CD8-positive, alpha-beta T cell (primary cell): ENCODE measurements at places on chromosomes 7 and 10.
A peak's percentile ranks its signal among the peaks of the same experiment; 100 is the strongest.

- DNase-seq = no peak
Observed at GRCh38 chr10:132270721-132271457, 36.9 kb downstream of the STK32C start.

DNA sequence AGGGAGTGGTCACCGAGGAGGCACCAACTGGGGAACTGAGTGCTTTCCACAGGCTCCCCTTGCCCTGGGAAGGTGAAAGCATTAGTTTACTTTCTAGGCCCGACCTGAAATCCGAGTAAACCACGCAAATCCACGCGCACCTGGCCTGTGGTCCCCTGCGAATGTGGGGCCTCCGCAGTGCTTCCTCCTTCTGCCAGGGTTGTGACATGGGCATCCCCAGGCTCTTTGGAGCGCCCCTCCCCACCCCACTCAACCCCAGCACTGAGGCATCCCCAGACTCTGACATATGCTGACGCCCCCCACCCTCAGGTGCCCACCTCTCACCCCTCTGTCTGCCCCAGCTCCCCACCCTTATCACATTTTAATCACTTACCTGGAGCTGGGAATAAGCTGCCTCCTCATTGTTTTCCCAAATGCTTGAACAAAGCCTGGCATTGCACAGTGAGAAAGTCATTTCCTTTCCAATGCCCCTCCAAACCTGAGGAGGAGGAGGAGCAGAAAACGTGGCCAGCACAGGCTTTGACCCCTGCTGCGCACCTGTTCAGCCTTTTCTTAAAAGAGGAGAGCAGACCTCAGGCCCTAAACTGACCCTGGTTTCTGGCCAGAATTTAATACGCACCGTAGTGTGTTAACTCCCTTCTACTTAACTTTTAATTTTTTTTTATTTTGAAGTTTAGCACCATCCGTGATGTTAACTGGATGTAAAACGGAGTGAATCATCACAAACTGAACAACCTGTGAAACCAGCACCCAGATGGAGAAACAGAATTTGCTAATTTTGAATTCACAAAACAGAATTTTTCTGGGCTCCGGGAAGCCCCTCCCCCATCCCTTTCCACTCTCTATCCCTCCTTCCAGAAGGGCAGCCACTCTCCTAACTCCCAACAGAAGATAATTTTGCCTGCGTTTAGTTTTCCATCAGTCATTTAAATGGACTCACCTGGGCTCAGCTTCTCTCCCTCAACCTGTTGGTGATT is 129.4 kb downstream of the WDR11 start:
- no peak for DNase-seq

GRCh38 chr10:120328647-120329046 is 128.4 kb upstream of the PLPP4 start:
- no peak for DNase-seq

DNA sequence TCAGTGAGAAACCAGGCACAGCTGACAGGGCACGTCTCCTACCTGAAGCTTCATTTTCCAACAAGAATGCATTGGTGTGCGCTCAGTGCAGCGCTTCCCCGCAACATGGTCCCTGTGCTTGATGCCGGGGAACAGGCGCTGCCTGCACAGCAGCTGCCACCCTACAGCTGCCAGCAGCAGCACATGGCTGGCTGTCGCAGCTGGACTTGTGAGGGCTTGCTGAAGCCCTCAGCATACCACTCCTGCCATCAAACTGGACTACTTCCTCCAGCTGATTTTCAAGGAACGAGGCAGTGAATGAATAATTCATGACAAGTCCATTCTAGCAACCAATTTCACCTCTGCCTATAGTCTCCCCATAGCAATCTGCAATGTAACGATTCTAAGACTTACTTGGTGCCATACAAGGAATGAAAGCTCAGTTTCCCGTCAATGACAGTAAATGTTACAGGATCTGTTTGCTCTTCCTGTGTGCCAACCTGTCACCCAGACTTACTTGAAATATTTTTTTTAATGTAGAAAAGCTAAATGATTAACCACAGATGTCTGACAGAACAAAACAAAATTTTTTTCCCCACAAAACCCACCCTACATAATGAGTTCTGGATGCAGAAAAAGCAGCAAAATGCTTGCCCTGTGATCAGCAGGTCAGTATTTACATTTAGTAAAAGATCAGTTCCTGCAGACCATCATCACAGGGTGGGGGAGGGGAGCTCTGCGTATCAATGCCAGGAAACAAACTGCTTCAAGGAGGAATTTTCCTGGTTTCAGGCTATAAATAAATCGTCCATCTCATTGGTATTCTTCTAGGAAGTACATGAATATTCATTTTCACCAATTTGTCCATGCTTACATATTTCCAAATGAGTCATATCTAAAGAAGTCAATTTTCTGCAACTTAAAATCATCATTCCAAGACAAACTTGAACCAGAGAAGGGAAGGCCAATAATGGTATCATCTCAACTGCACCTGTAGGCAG is 140.6 kb downstream of the ALOX5 start:
- DNase-seq = no peak

DNA sequence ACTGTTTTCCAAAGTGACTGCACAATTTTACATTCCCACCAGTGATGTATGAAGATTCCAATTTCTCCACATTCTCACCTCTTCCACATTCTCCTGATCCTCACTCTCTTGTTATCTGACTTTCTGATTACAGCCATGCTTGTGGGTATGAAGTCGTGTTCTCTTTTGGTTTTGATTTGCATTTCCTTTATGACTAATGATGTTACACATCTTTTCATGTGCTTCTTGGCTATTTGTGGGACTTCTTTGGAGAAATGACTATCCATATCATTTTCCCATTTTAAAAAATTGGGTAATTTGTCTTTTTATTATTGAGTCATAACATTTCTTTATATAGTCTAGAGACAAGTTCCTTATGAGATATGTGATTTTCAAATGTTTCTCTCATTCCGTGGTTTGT is 10.5 kb upstream of the GIMAP8 start:
- DNase-seq = no peak

DNA sequence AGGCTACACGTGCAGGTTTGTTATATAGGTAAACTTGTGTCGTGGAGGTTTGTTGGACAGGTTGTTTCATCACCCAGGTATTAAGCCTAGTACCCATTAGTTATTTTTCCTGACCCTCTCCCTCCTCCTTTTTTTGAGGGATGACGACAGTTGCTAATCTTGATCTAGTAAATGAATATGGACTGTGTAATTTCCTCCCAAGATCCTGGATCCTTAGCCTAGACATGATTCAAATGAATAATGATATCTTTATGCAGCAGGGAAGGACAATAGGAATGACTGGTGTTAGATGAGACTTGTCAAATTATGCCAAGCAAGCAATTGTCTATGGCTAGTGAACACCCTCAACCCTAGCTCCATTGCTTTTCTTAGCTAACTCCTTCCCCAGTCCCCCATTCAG is 156.2 kb downstream of the PLPP4 start:
- DNase-seq = no peak

DNA sequence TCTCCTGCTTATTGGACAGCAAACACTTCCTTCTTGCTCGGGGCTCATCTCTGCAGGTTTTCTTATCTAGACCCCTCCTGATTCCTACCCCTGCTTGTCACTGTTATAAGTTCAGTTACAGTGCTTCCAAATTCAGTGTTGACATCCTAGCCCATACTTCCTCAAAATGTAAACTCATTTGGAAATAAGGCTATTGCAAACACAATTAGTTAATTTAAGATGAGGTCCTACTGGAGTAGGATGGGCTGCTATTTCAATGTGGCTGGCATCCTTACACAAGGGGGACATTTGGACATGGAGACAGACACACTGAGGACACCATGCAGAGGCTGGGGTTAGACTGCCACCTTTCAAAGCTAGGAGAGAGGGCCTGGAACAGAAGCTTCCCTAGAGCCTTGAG is 85.2 kb upstream of the NPVF start:
- DNase-seq = no peak

DNA sequence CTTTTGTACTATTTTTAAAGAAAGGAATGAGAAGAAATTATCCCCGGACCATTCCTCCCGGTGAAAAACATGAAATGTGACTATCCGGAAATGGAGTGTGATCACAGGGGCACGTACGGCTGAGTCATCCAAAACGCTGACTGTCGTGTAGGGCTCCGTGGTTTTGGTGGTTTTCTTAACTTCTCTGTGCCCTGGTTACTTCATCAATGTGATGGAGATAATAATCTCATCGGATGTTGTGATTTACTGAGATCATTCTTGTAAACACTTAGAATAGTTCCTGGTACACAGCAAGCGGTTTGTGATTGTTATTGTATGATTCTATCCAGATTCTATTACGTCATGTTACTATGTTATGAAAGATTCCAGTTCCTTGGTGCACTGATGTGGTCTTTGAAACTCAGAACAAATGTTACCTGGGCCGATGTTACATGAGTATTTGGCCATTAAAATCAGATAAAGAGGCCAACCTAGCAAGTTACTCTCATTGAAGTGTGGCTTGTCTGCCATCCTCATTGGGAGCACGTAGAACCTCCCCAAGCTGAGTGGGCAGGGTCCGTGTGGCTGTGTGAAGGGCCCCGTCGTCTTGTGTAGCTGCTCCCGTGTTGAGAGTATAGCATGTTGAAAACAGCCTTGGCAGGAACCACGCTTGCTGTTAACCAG is 99.5 kb downstream of the CAMK1D start:
- DNase-seq = peak; percentile 38

GRCh38 chr10:45460235-45460878 is 86.3 kb downstream of the ALOX5 start:
- DNase-seq = no peak

DNA sequence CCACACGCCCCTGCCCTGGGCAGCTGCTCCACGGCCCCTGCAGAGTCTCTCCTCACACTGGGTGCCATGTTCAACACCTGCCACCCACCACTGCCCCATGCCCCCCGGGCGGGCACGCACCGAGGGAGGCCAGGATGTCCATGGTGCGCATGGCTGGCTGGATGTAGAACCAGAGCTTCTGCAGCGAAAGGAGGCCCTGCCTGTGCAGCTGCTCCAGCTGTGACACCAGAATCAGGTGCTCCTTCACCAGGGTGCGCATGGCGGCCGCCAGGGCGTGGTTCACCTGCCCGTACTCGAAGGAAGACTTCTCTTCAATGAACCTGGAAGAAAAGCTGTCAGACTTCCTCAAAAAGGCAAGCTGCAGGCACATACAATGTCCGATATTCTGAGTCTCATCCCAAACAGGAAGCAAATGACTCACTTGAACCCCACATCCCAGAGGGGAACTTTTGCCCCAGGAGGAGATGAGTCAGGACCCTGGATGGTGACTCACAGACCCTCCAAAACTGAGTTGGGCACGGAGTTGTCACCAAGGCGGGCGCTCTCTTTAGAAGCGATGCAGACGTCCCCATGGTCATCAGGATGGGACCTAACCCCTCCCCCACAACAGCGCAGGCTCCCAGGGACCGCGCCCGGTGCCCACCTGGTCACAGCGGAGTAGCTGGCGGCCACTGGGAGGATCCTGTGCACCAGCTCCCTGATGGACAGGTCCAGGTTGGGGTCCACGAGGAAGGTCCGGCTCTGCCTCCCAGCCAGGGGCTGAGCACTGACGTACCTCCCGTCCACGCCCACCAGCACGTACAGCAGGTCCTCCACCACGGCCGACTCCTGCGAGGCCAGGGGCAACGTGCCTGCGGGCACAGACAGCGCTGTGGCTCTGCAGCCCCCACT is 15.5 kb downstream of the TUBGCP2 start:
- no peak for DNase-seq

DNA sequence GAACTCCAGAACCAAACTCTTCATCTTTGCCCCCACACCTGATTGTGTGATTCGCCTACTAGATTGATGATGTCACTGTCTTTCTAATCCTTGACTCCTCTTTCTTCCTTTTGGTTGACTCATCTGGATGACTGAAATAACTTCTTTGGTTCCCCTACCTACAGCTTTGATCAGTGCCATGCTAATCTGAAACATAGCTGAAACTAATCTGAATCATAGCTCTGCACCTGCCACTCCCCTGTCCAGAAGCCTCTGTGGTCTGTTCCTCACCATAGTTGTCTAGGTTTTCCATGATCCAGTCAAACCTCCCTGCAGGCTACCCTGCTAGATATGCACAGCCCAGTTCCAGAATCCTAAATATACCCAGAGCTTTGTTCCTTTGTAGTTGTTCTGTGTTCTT is 51.9 kb downstream of the ZNF365 start:
- DNase-seq = no peak

DNA sequence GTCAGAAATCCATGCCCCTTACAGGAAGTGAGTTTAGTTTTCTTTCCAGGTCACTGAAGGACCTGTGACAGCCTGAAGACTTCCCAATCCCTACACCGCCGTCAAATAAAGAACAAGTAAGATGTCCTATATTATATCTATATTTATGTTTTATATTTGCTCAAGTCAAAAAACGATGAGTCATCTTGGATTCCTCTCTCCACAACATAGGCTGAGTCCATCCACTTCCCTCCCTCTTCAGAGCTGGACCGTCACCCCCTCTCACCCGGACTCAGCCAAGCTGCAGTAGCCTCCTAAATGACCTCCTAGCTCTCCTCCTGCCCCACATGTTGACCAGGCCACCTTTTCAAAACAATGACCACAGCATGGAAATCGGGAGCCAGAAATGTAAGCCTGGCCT is 53.5 kb downstream of the GLI3 start:
- no peak for DNase-seq

GRCh38 chr10:3951993-3952392 is 167.0 kb upstream of the KLF6 start:
- DNase-seq = no peak

DNA sequence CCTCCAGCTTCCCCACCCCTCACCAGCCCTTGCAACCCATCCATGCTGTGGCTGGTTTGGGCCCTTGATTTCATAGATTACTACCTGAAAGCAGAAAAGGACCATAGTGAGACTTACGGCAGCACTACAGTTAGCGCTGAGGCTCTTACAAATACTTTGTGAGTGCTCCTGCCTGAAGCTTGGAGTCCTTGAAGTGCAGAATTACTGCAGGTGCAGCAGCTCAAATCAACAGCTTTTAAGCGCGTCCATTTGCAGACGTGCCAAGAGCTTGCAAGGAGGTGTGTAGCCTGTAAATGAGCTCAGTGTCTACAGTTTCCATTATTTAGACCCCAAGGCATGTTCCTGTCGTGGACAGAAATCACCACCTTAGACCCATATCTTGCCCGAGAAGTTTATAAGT is 103.0 kb downstream of the CELF2 start:
- DNase-seq = no peak

DNA sequence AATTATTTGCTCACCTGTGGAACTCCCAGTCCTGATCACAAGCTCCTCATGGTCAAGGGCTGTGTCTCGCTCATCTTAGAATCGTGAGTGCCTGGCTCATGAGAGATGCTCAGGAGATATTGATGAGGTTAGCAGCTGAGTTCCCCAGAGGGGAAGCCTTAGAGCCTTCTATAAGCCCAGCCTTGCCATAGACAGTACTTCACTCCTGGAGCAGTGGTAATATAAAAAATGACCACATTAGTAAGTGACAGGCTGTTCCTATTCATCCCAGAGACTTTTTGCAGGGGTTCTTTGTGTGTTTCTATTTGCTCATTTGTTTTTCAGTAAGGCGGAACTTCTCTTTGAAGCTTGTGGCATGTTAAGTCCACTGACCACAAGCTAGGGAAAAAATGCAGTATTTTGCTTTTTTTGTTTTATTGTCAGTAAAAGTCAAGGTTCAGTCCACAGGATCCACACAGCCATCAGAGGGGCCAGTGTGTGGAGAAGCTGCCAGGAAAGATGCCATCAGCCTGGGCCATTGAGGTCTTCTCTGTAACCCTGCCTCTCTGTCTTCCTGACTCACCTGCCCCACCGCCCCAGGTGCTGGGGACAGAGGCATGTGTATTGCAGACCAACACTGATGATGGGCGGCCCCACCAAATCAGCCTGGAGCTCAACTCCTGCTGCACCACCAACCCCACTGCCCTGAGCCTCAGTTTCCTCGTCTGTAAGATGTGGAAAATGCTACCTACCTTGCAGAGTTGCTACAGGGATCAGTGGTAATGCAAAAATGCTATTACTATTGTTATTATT is 36.4 kb upstream of the JCAD start:
- no peak for DNase-seq
